ENCODE measurements at places on chromosomes 7 and 10. TPM values are rescaled to one million over a fixed set of nuclear protein-coding genes. Genes with fewer than 3 reads are reported as not detected.

ZNF398 gene
- total RNA-seq, result 16.6 TPM

VSTM4 gene
- not detected for total RNA-seq

AZGP1 gene
- not detected for total RNA-seq

CFAP70 gene
- 0.72 TPM for total RNA-seq

CAV1 gene
- 0.08 TPM for total RNA-seq

ERVW-1 gene
- not detected for total RNA-seq

BTBD16 gene
- not detected for total RNA-seq

EPO gene
- total RNA-seq, result not detected

MUC3A gene
- total RNA-seq, result not detected

SLC18A3 gene
- not detected for total RNA-seq

ITPRID1 gene
- not detected for total RNA-seq

GCC1 gene
- 18.1 TPM for total RNA-seq

GIMAP4 gene
- total RNA-seq, result 368 TPM

LRMDA gene
- not detected for total RNA-seq

ADCY1 gene
- total RNA-seq, result 0.91 TPM

ANXA8 gene
- total RNA-seq, result 0.24 TPM

FKBP9 gene
- total RNA-seq, result 0.78 TPM

GALNT17 gene
- not detected for total RNA-seq

ANAPC16 gene
- total RNA-seq, result 109 TPM

OR6B1 gene
- total RNA-seq, result not detected

ATP6V0A4 gene
- 0.08 TPM for total RNA-seq

CPA1 gene
- total RNA-seq, result not detected

RBM20 gene
- total RNA-seq, result 0.13 TPM

IGF2BP3 gene
- total RNA-seq, result 0.50 TPM

VWDE gene
- 2.5 TPM for total RNA-seq

MAP3K8 gene
- 14.1 TPM for total RNA-seq

PLCE1 gene
- not detected for total RNA-seq

LRRTM3 gene
- not detected for total RNA-seq

PIP gene
- not detected for total RNA-seq

AGR2 gene
- not detected for total RNA-seq

KLLN gene
- 0.71 TPM for total RNA-seq

GPC2 gene
- 15.7 TPM for total RNA-seq

SPDYE16 gene
- 0.53 TPM for total RNA-seq

GRID1 gene
- total RNA-seq, result not detected
